ENCODE measurements at places on chromosomes 12 and 14. TPM values are rescaled to one million over a fixed set of nuclear protein-coding genes. Genes with fewer than 3 reads are reported as not detected.

The FGF6 gene
- total RNA-seq, result not detected

DNA sequence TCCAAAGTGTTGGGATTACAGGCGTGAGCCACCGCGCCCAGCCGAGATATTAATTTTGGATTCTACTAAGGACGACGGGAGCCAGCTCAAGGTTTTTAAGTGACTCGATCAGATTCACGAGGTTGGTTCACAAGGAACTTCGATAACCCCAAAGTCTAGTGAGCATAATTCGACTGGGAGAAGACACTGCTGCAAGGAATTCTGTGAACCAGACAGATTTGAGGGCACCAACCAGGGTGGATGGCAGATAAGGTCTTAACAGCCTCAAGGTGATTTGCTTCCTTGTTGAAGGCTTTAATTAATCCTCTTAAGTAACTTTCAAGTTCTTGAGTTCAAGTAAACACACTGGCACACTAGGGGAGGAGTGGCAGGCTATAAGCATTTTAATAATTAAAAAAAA is 1.1 kb upstream of the KLHDC2 start:
- DNase-seq, result no peak

DNA sequence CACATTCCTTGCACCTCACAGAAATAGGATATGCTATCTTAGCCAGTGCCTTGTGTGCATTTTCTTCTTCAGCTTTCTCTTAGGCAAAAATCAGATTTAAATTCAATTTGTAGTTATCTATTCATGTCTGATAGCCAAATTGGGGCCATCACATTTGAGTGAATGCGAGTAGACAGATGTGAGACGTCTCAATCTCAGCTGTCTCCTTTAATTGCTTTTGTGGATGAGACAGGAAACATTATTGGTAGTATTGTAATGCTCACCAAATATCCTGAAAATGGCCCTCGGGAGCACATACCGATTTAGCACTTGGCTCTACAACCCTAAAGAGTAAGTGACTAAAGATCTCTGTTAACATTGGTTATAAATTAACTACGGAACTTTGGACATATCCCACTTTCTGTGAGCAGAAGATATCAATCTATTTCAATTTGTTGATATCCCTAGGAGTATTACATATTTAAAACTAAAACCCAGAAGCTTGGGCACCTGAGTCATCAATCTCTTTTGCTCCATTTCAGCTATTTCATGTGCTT is 1012.5 kb upstream of the TMEM132C start:
- DNase-seq, result no peak

The ESPL1 gene
- 50.3 TPM for total RNA-seq

The PTGER2 gene
- total RNA-seq, result 0.57 TPM

DNA sequence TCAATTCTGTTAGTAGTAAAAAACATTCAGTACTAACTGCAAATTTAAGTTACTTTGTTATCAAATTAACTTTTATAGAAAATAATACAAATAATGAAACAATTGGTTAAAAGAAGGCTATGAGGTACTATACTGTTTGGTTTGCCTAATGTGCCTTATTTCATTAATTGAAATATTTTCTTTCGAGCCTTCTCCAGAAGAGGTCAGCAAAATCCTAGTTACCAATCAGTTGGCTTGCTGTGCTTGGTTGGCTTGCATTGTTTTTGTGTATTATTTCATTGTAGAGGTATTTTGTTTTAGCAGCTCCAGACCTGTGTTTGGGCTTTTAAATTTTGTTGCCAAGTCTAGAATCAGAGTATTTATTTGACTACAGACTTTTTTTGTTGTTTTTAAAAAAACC is 68.5 kb downstream of the AEBP2 start:
- DNase-seq, result no peak

DNA sequence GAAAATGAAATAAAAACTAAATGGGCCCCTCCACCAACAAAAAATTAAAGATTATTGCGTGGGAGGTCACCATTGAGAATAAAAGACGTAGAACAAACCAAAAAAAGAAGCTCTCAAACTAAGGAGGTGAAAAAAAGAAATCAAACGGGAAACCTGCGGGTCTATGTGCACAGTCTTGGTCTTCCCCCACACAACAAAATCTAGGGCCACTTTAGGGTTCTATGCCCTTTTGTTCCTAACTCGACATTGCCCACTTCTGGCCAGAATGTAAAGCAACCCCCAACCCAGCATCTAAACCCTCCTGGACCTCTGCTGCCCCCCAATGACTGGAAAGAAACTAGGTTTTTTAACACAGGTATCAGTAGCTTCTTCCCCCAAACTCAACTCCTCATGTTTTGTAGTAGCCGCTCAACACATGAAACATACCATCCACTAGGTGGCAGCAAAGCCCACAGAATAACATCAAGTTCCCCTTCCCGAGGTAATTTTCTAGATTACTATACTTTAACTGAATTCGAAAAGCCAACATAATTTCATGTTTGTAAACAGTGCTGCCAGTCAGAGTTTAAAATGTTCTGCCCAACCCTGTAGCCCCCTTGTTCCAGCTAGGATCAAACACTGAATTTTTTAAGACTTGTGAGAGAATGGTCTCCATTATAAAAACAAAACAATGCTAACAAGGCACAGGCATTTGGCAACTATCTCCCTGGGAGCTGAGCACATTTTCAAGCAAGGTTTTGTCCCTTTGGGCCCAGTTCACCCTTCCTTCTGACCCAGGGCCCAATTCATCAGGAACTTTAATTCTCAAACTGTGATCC is 18.7 kb downstream of the DAD1 start:
- peak; percentile 79 for DNase-seq

- DNase-seq, result no peak
These were observed 513.4 kb downstream of the MED13L start for GRCh38 chr12:115763982-115764621.

GRCh38 chr12:57153415-57153997 is 6.1 kb upstream of the LRP1-AS start:
- no peak for DNase-seq

All from HCT116 (cell line).